Psoas muscle (tissue), 8 donors: ENCODE measurements at places on chromosomes 2 and 18. TPM values are rescaled to one million over a fixed set of nuclear protein-coding genes. Genes with fewer than 3 reads are reported as not detected.
A peak's percentile ranks its signal among the peaks of the same experiment; 100 is the strongest.

GRCh38 chr2:1656961-1657841 lies 87.1 kb downstream of the PXDN start:
- no peaks in the 10 kb centered on the region for H3K36me3 ChIP-seq
- no peaks in the 10 kb centered on the region for H3K4me1 ChIP-seq
- no peak for DNase-seq
- H3K4me3 ChIP-seq, result no peak overlapping the region
- H3K27me3 ChIP-seq, result no peaks in the 10 kb centered on the region
- no peak overlapping the region for H3K27ac ChIP-seq

DNA sequence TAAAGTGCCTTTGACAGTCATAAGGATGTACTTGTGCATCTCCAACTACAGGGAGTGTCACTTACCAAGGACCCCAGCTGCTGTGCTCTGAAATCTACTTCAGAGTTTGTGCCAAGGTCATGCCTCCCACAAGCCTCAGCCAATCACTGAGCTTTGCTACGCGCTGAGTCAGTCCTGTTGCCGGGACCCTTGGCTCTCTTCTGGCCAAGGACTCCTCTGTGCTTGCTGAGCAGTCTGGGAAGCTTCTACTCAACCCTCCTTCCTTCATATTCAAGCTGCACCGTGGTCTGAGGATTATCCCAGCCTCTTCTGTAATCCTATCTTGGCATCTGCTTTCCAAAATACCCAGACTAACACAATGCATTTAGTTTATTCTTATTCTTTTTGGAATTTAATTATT lies 398.9 kb upstream of the FANCL start:
- no peaks in the 10 kb centered on the region for H3K27me3 ChIP-seq
- no peaks in the 10 kb centered on the region for H3K36me3 ChIP-seq
- DNase-seq, result no peak
- no peaks in the 10 kb centered on the region for H3K4me1 ChIP-seq
- H3K4me3 ChIP-seq, result no peak overlapping the region
- no peak overlapping the region for H3K27ac ChIP-seq

DNA sequence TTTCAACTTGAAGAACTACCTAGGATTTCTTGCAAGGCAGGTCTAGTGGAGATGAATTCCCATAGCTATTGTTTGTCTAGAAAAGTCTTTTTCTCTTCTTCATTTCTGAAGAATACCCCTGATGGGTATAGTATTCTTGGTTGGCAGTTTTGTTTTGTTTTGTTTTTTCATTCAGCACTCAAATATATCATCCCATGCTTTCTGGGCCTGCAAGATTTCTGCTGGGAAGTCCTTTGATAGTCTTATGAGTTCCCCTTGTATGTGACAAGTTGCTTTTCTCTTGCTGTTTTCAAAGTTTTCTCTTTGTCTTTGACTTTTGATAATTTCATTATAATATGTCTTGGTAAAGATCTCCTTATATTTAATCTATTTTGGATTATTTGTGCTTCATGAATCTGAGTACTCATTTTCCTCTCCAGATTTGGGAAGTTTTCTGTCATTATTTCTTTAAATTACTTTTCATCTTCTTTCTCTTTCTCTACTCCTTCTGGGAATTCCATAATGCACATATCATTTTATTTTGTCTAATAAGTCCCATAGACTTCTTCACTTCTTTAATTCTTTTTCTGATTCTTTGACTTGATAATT lies 101.5 kb downstream of the DSC3 start:
- DNase-seq, result no peak
- no peak overlapping the region for H3K27ac ChIP-seq
- H3K4me3 ChIP-seq, result no peak overlapping the region
- H3K36me3 ChIP-seq, result no peaks in the 10 kb centered on the region

DNA sequence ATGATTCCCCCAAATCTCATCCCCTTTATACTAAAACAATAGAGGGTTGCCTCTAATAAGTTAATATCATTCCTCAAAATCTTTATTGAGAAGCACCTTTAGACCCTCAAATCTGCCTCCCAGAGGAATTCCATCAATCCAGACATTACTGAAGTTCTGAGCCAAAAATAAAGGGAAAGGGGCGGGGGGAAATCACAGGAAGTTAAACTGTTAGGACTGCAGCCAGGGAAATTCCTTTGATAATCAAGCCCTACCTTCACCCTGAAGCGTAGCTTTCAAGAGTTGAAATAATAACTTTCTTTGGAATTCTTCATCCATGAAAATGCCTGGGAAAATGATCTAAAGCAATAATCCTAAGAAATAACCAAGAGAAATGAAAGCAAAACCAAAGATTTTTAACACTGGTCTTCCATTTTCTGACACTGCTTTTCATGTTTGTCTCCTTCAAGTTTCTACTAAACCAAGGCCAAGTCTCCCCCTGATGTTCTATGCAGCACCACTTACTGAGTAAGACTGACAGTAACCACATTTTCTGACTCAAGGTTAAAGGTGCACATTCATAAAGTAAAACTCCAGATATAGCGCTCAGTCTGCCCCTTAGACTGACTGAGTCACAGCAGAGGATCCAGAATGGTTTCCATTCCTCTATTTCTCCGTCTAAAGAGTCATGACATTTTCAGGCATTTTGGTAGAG lies 78.2 kb downstream of the TCF4 start:
- H3K36me3 ChIP-seq, result no peaks in the 10 kb centered on the region
- peak overlapping the region; percentile 22 for H3K4me3 ChIP-seq
- peak overlapping the region; percentile 72 for H3K27ac ChIP-seq
- H3K27me3 ChIP-seq, result no peaks in the 10 kb centered on the region
- peaks cover 18% of the 10 kb centered on the region for H3K4me1 ChIP-seq
- no peak for DNase-seq

DNA sequence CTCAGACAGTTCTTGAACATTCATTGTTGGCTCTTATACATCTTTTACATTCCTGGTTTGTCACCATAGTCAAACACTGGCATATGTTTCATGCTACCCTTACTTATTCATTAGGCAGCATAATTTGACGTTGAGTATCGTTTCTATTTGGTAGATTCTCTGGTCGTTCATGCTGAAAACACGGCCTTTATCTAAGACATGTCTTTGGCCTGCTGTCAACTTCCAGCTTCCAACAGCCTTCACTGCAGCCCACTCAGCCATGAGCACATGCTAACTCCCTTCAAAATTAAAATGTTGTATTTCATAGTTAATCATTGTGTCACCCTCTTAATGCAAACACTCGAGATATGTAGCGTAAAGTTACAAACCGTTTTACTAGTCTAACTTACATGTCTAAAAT lies 493.0 kb upstream of the NRP2 start:
- H3K27me3 ChIP-seq, result no peaks in the 10 kb centered on the region
- H3K4me3 ChIP-seq, result no peak overlapping the region
- no peaks in the 10 kb centered on the region for H3K4me1 ChIP-seq
- no peak overlapping the region for H3K27ac ChIP-seq
- no peaks in the 10 kb centered on the region for H3K36me3 ChIP-seq

- no peaks in the 10 kb centered on the region for H3K4me1 ChIP-seq
- no peak overlapping the region for H3K27ac ChIP-seq
- no peak for DNase-seq
- no peaks in the 10 kb centered on the region for H3K27me3 ChIP-seq
These were observed 1049.0 kb downstream of the TSN start for GRCh38 chr2:122804494-122804893.

DNA sequence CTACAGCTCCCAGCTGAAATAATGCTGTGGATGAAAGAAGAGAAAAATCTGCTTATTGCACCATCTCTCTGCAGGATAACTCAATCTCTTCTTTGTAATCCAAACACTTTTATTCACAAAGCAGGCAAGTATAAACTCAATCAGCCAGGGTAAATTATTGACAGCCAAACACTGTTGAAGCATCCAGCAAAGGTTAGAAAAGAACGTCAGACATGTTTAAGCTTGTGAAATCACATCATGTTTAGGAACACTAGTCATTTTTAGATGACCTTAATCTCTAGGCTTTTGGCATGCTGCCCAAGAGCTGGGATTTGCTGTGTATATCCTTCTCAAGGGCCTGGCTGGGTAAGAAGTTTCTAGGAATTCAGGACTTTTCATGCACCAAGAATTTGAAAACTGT lies 1148.1 kb upstream of the FANCL start:
- no peaks in the 10 kb centered on the region for H3K36me3 ChIP-seq
- DNase-seq, result no peak

- H3K27ac ChIP-seq, result no peak overlapping the region
- H3K4me3 ChIP-seq, result no peak overlapping the region
- peaks cover 46% of the 10 kb centered on the region for H3K4me1 ChIP-seq
- no peak for DNase-seq
- H3K27me3 ChIP-seq, result no peaks in the 10 kb centered on the region
- no peaks in the 10 kb centered on the region for H3K36me3 ChIP-seq
These were observed 30.4 kb downstream of the RAMP1 start for GRCh38 chr2:237889811-237890210.

GRCh38 chr18:48724939-48725338 lies 186.1 kb downstream of the CTIF start:
- H3K36me3 ChIP-seq, result no peaks in the 10 kb centered on the region
- H3K4me3 ChIP-seq, result no peak overlapping the region
- H3K27me3 ChIP-seq, result no peaks in the 10 kb centered on the region
- DNase-seq, result no peak
- no peak overlapping the region for H3K27ac ChIP-seq

DNA sequence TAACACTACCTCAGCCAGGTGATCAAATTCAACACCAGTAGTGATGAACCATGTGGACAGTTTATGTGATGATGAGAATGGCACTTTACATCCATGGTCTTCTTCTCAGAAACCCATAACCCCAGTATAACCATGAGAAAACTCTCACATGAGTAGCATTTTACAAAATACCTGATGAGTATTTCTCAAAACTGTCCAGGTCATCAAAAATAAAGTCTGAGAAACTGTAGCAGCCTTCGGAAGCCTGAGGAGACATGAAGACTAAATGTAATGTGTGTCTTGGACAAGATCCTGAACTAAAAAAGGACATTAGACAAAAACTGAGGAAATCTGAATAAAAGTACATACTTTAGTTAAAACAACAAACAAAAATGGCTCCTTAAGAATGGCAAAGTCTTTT lies 108.9 kb downstream of the CTNNA2 start:
- H3K27me3 ChIP-seq, result no peaks in the 10 kb centered on the region
- DNase-seq, result no peak
- H3K4me3 ChIP-seq, result no peak overlapping the region
- no peak overlapping the region for H3K27ac ChIP-seq

- peaks cover 5% of the 10 kb centered on the region for H3K4me1 ChIP-seq
- no peaks in the 10 kb centered on the region for H3K36me3 ChIP-seq
- H3K4me3 ChIP-seq, result no peak overlapping the region
- no peak overlapping the region for H3K27ac ChIP-seq
- no peaks in the 10 kb centered on the region for H3K27me3 ChIP-seq
- no peak for DNase-seq
These were observed 25.2 kb upstream of the LCLAT1 start for GRCh38 chr2:30421604-30422443.

- no peak for DNase-seq
- no peak overlapping the region for H3K27ac ChIP-seq
- no peaks in the 10 kb centered on the region for H3K36me3 ChIP-seq
- H3K27me3 ChIP-seq, result no peaks in the 10 kb centered on the region
- H3K4me3 ChIP-seq, result no peak overlapping the region
- H3K4me1 ChIP-seq, result no peaks in the 10 kb centered on the region
These were observed 640.7 kb upstream of the CRIM1 start for GRCh38 chr2:35714883-35715282.

- H3K27me3 ChIP-seq, result no peaks in the 10 kb centered on the region
- H3K27ac ChIP-seq, result no peak overlapping the region
- DNase-seq, result no peak
- no peak overlapping the region for H3K4me3 ChIP-seq
- no peaks in the 10 kb centered on the region for H3K4me1 ChIP-seq
- H3K36me3 ChIP-seq, result no peaks in the 10 kb centered on the region
These were observed 64.1 kb upstream of the MEIS1 start for GRCh38 chr2:66370824-66371223.

DNA sequence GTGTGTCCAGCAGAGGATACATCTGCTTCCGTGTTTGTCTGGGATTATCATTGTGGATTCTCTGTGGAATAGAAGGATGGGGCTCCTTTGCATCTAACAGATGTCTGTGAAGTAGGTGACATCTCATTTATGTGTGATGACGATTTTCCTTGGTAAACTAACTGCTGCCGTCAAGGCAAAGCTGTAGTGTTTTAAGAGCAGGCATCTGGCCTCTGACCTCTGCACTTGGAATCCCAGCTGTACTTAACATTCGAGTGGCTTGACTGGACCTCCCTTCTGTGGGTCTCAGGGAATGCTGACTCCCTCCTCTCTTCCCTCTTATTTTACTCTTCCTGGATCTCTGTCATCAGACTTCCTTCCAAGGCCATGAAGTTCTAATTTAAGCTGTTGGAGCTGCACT lies 56.4 kb downstream of the DCDC2C start:
- H3K27me3 ChIP-seq, result no peaks in the 10 kb centered on the region
- H3K36me3 ChIP-seq, result no peaks in the 10 kb centered on the region
- H3K27ac ChIP-seq, result no peak overlapping the region
- no peak for DNase-seq

DNA sequence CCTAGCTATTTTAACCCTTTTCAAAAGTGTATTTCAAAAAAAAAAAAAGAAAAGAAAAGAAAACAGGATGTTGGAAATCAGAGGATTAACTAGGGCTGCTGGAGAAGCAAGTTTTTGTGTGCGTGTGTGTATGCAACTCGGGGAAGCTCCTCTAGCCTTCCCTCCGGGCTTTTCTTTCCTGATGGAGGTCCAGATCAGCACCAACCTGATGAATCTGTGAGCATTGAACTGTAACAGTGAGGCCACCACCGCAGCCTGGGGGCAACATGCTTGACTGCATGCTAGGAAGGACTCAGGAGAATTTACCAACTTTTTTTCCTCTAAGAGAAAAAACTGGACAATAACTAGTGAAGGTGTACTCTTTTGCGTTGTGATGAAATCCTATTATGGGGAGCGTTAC lies 2.3 kb downstream of the OBSL1 start:
- H3K27ac ChIP-seq, result no peak overlapping the region
- H3K27me3 ChIP-seq, result no peaks in the 10 kb centered on the region
- peaks cover 9% of the 10 kb centered on the region for H3K4me1 ChIP-seq
- H3K4me3 ChIP-seq, result no peak overlapping the region
- H3K36me3 ChIP-seq, result peaks cover 45% of the 10 kb centered on the region

DNA sequence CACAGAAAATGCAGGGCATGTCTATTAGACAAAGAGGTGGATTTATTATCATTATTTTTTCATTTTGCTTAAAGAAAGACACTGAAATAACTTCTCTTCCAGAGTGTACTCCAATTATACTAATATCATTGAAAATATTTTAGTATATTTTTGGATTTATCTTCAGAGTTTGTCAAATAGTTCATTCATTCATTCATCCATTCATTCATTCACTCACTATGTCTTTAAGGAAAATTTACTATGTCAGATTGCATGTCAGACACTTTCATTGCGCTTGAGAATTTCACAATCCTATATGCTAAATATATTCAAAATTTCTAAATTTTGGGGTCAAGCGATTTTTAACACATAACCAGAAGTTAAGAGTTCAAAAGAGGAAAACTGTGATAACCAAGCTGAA lies 479.1 kb downstream of the ZEB2 start:
- peaks cover 6% of the 10 kb centered on the region for H3K4me1 ChIP-seq
- DNase-seq, result no peak
- H3K27me3 ChIP-seq, result no peaks in the 10 kb centered on the region
- no peak overlapping the region for H3K4me3 ChIP-seq

Gene UGT1A6
- not detected for total RNA-seq

Gene TCF4
- total RNA-seq, result 60.6 TPM

Gene NPC1
- total RNA-seq, result 32.1 TPM

Gene CYP27A1
- 45.1 TPM for total RNA-seq

Gene ERBB4
- total RNA-seq, result 2.0 TPM

Gene GPBAR1
- total RNA-seq, result 0.24 TPM

Gene YIPF4
- total RNA-seq, result 62.0 TPM

Gene MRPL53
- total RNA-seq, result 157 TPM

Gene C2orf78
- total RNA-seq, result not detected

Gene RNF152
- total RNA-seq, result 2.6 TPM

Gene EFHD1
- total RNA-seq, result 10.0 TPM

Gene DYSF
- 114 TPM for total RNA-seq

Gene MSGN1
- total RNA-seq, result not detected

Gene ANO7
- total RNA-seq, result 0.47 TPM

Gene KRTCAP3
- total RNA-seq, result 2.2 TPM

Gene SPP2
- total RNA-seq, result not detected
